Dermis microvascular lymphatic vessel endothelial cell (primary cell): ENCODE measurements at places on chromosomes 7 and 10.
A peak's percentile ranks its signal among the peaks of the same experiment; 100 is the strongest.

GRCh38 chr7:125423458-125424155 lies 494.0 kb upstream of the POT1 start:
- DNase-seq = peak; percentile 92

DNA sequence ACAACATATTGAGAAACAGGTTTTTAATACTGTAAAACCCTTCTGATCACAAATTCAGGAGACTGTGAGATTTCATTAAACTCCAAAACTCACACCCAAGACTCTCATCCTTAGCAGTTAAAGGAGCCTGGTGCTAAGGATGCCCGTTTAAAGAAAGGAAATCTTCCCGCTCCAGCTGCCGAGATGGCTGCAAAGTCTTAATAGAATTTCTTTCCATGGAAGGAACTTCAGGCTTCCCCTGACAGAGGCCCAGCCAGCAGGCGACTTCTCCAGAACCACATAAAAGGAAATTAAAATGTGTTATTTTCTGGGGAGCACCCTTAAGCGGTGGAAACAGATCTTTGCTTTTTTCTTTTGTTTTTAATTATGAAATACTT lies 104.7 kb upstream of the CHST15 start:
- DNase-seq = no peak

- no peak for DNase-seq
Observed at GRCh38 chr7:80087771-80088170, 46.9 kb upstream of the GNAI1 start.

GRCh38 chr7:27187475-27188385 lies 2.7 kb upstream of the HOXA11 start:
- no peak for DNase-seq

GRCh38 chr10:11026773-11027172 lies 9.1 kb downstream of the CELF2 start:
- DNase-seq = no peak

DNA sequence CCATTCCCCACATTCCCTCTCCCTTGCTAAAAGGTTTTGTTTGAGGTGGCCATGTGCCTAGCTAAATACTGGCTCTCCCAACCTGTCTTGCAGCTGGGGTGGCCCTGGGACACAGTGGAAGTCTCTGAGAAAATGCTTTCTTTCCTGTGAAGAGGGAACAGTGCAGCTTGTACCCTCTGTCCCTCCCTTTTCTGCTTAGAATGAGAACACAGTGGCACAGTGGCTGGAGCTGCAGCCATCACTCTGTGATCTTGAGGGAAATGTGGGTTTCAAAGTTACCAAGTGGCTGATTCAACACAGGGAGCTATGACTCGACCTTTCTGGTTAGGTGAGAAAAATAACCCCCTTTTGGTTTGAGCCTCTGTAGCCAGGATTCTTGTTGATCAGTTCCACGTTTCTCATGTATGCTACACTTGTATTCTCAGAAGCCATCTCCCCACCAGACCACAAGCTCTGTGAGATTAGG lies 62.7 kb upstream of the CARD11 start:
- DNase-seq = no peak

DNA sequence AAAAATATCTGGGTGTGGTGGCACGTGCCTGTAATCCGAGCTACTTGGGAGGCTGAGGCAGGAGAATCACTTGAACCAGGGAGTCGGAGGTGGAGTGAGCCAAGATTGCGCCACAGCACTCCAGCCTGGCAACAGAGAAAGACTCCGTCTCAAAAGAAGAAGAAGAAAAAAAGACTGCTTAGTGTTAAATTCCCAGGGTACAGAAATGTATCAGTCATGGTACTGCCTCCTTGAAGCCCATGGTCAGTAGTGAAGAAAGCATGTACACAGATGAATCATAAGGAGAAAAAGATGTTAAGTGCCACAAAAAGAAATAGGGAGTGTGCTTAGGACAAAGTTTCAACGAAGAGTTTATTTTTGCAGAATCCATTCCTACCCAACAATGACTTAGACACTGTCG lies 62.5 kb upstream of the KMT2E start:
- DNase-seq = no peak

DNA sequence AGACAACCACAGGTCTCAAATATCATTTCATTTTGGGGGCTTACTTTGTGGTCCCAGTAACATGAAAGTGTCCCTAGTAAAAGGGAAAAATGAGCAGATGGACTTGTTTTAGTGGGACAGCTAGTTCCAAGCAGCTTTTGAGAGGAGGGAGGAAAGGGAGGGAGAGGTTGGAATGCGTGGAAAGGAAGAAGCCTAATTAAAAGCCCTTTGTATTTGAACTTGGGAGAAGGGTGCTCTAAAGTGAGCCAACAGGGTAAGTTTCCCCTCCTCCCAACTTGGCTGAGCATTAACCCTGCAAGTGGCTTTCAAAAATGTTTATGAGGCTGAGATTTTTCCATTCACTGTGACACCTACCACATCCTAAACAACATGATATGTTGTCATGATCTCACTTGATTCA lies 38.8 kb upstream of the LYZL1 start:
- DNase-seq = no peak

- no peak for DNase-seq
Observed at GRCh38 chr10:19048891-19049290, 290 bp downstream of the MALRD1 start.

- no peak for DNase-seq
Observed at GRCh38 chr7:82741493-82741892, 297.9 kb upstream of the CACNA2D1 start.
